ENCODE measurements at places on chromosomes 5 and 9.

GRCh38 chr5:11640158-11640873 lies 263.9 kb downstream of the CTNND2 start:
- no peak for DNase-seq

GRCh38 chr5:52661903-52662595 lies 125.7 kb upstream of the ITGA1 start:
- DNase-seq: no peak

- DNase-seq: no peak
Observed at GRCh38 chr5:73321757-73322436, 126.7 kb downstream of the FOXD1 start.

GRCh38 chr5:66247176-66247960 lies 103.3 kb downstream of the SREK1 start:
- no peak for DNase-seq

DNA sequence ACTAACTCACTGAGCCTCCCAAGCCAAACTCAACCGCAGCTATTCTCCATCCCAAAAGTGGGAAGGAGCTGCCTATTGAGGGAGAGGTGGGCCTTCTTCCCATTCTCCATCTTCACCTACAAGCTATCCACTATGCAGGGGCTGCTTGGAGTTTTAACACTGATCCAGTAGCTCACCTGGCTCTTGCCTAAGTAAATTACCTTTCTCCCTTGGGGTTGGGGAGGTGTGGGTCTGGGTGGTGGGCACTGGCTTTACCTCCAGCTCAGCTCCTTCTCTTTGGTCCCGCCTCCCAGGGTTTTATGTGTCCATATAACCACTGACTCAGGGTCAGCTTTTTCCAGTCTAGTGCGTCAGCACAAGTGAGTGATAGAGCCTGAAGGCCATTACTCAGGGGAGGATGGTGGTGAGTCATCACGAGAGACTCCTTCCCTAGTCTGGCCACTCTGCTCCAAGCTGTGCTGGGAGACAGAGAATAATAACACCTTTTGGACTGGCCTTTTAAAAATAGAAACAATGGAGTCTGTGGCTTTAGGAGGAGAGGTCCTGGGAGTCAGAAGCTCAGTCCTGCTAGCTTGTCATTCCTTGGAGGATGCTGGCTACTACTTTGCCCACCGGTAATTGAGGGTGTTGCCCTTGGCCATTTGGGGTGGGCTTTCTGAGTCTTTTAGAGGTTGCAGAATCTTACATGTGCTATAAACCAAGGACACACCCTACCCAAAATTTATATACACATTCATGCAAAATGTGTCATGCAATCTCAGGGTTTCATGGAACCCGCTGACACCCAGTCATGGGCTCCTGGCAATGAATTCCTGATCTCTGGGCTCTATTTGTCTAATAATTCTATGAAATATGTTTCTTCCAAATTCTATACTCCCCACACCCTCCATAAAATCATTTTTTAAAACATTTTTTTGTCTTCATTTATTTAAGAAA lies 35.6 kb upstream of the ATP6V1G1 start:
- no peak for DNase-seq

- no peak for DNase-seq
Observed at GRCh38 chr9:133242241-133242640, 32.8 kb downstream of the ABO start.

DNA sequence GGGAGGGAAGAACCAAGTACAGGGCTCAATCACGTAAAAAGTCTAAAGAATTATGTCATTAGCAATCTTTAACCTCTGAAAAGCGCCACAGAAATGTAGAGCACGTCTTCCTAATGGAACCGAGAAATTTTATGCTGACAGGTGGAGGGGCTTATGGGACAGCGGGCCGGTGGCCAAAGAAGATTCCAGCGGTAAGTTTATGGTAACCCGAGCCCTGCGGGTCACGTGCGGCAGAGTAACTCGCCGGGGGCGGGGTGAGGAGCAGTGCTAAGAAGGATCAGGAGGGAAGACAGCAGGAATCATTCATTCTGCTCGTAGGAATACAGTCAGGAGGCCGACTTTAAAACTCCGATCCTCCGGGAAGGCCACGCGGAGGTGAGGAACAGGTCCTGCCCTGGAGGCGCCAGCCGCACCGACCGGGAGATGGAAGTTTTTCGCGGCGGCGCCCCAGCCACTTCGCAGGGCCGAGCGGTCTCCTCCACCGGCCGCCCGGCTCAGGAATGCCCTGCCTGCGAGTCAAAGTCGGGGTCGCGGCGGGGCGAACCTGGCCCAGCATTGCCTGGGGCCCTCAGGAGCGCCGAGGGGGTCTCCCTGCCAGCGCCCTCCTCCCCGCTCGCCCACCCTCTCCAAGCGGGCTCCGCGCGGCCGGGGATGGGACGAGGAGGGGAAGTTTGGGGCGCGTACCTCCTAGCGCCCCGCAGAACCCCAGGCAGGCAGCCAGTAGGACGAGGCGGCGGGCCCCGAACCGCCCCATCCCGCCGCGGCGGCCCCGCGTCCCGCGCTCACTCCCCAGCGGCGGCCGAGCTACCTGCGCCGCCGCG lies 101.8 kb downstream of the ESM1 start:
- DNase-seq: no peak

- no peak for DNase-seq
Observed at GRCh38 chr5:149423049-149423793, 44.1 kb upstream of the IL17B start.

DNA sequence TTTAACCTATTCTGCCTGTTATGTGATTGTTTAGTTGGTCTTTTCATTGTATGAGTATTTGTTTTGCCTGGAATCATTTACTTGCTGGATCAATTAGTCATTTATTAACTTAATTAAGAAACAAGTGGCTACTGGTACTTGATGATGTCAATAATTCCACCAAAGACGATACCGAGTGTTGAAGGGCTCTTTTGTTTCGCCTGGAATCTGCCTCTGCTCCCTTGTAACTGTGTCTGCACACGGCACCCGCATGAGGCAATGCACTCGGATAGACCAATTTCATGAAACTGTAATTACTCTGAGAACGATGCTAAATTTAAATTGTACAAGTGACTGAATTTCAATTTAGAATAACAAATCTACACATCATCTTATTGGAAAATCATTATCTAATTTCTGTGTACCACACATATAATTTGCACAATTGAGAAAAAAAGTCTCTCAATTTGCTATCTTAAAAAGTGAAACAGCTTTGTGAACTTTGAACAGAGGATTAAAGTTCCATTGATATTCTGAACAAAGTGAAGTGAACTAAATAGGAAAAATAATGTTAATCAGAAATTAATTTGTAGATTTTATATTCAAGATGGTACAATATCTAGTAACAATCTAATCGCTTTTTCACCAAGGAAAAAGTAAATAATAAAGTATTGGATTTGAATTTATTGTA lies 143.2 kb downstream of the CTNND2 start:
- DNase-seq: no peak

All from effector memory CD4-positive, alpha-beta T cell (primary cell).